ENCODE measurements at places on chromosomes 2 and 18.

DNA sequence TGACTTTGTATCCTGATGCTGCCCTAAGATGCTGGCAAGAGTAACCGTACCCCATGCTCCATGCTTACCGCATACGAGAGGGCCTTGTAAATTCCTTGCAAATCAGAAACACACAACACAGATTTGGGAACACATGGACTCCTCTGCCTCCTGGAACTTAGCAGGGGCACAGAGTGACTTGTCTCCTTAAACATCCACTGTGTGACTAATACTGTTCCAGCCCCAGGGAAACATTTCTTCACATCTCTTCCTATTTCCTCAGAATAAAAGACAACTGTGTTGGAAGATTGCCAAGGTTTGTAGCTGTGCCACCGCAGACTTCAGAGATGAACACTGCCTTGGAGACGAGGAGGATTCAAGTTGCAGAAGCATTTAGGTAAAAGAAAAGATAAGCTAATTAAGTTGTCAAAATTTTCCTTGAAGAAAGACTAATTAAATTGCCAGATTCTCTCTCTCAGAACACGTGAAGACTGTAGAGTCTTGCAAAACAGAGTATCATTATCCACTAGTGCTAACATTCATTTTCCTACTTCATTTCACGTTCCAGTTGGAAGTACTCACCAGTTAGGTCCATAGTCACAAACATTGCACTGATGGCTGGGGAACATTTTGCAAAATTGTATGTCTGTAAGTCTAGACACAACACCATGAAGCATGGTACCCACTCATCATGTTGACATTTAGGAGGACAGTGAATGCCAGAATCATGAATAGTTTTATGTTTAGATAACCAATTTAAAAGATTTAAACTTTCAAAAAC is 188.8 kb downstream of the TSN start:
- DNase-seq, result no peak

GRCh38 chr2:189474526-189474925 is 33.3 kb downstream of the WDR75 start:
- no peak for DNase-seq

GRCh38 chr18:12658426-12659138 is 675 bp upstream of the SPIRE1 start:
- no peak for DNase-seq

DNA sequence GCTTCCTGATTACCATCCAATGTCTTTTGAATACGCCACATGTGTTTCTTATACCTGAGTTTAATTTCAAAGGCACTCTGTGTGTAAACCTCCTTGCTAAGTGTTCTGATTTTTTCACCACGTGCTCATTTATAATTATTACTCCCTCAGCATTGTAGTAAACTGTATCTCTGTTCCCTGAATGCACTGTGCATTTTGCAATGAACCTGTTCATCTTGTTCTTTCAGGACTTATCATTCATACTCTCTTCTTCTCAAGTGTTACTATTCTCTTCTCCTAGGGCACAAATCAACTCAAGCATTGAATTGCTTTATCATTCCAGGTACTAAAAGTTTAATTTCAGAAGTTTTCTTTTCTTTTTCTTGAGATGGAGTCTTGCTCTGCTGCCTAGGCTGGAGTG is 383.4 kb upstream of the TRIB2 start:
- no peak for DNase-seq

DNA sequence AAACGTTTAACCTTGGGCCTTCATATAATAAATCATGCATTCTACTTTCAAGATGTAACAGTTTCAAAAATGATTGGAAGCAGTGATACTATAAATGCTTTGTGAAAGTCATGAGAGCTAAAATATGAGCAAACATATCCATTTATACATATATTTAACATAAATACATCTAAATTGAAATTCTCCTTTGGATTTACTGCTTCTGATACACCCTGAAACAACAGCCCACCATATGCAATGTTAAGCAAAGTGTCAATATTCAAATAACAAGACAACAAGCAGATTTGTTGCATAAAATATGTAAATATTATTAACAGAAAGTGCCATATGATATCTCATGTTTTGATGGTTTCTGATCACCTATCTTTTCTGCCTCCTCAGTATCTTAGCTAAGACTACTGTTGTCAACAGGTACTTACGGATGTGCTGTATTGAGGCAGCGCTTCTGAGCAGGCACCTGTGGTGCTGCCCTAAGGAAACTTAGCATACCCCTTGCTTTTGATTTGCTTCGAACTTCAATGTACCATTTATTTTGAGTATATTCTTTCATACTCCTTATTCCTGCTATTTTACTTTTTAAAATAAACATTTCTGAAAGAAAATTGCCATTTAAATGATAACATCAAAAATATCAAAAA is 6.1 kb downstream of the FIGN start:
- no peak for DNase-seq

DNA sequence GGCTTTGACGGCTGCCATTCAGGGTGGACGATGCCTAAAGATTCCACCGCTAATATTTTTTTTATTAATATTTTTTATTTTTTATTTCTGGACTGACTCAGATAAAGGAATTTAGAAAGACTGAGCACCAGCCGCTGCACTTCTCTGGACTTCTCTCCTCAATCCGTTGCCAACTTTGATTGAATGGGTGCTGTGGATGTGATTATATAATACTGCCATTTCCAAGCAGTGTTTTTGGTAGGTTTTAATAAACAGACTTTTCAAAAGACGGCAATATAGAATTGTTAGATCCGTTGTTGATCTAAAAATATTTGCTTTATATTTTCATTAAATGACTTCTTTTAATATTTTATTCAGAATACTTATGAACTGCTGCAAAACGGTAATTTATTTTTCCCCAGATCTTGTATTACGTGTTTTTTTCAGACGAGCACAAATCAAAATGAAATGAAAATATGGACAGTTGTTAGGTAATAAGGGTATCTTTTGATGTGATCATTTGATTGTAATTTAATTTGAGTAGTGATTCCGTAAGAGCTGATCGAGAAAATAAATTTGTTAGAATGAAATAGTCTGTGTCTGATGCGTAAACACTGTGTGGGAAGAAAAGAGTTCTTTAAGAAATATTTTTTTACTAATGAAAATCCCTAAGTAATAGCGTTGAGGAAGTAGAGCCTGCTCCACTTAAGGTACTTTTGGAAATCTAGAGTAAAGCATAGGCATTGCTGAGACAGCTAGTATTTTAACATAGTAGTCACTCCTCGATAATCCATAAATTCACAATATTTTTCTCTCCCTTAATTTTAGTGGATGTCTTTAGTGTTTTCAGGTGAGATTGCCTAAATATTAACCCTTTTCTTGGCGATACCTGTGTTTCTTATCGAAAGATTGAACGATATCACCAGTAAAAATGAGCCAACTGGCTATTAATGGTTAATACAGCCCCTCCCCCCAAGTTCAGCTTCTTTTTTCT is 4.4 kb downstream of the POU3F3 start:
- no peak for DNase-seq
